ENCODE measurements at places on chromosomes 4 and X. TPM values are rescaled to one million over a fixed set of nuclear protein-coding genes. Genes with fewer than 3 reads are reported as not detected.

- no peaks in the 10 kb centered on the region for H3K4me1 ChIP-seq
- H3K36me3 ChIP-seq = no peaks in the 10 kb centered on the region
- no peak overlapping the region for H3K4me3 ChIP-seq
- no peak overlapping the region for H3K27ac ChIP-seq
Measured at GRCh38 chrX:7941390-7942042, 14.3 kb upstream of the PNPLA4 start.

The RRH gene
- not detected for total RNA-seq

The ARAP2 gene
- total RNA-seq = 43.1 TPM

DNA sequence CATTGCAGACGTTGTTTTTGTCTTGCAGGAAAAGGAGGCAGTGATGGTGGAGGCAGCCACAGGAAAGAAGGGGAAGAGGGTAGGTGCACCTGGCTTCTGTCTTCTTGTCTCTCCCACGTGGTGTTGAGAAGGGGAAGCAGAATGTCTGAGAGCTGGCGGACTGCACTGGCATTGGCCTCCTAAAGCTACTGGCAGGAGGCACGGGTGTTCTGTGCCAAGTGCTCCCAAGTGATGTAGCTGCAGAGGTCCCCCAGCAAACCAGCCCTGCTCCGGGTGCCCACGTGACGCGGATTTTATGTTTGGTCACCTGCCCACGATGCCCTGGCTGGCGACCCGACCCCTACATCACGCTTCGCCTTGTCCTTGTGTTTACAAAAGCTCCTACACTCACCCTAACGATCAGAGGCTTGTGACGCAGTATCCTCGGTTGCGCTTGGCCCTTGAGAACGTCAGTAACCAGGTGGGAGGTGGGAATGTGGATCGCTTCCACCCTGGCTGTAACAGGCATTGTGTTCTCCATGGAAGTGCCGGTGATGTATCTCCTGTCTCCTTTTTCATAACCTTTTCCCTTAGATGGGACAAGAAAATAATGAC lies 28.5 kb upstream of the XG start:
- no peaks in the 10 kb centered on the region for H3K27me3 ChIP-seq
- H3K4me1 ChIP-seq = no peaks in the 10 kb centered on the region
- no peak for DNase-seq
- H3K27ac ChIP-seq = no peak overlapping the region

- no peak for DNase-seq
- H3K27me3 ChIP-seq = no peaks in the 10 kb centered on the region
- no peaks in the 10 kb centered on the region for H3K36me3 ChIP-seq
- no peaks in the 10 kb centered on the region for H3K4me1 ChIP-seq
Measured at GRCh38 chrX:40761762-40762161, 26.4 kb upstream of the MED14 start.

The ERVMER34-1 gene
- 0.20 TPM for total RNA-seq

The HHIP gene
- 0.20 TPM for total RNA-seq

The TRIM60 gene
- not detected for total RNA-seq

- DNase-seq = no peak
- no peaks in the 10 kb centered on the region for H3K27me3 ChIP-seq
- H3K4me3 ChIP-seq = no peak overlapping the region
- H3K36me3 ChIP-seq = no peaks in the 10 kb centered on the region
- no peaks in the 10 kb centered on the region for H3K4me1 ChIP-seq
Measured at GRCh38 chr4:78885598-78885997, 53.6 kb downstream of the PAQR3 start.

DNA sequence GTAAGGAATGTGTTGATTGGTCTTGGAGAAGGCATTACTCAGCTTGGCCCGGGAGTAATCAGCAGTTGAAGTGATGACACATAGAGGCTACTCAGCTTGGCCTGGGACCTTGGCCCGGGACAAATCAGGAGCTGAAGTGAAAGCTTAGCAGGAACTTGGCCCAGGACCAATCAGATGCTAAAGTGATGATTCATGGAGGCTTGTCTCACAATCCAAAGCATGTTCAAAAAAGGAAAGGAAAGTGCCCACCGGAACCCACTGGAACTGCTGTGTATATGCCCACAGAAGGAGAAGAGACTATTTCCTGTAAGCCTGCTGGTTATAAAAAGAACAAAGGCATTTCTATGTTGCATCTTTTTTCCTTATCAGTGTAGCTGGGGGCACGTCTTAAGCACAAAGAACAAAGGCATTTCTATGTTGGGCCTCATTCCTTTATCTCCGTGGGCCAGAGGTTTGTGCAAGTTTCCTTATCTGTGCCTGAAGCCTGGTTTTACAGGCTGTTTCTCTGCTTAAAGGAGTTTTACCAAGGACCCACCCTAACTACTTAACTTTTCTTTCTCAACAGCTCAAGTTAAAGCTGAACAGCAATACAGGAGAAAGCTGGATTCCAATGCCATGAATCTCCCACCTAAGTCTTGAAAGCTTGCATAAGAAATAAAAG lies 1176.7 kb downstream of the NLGN4X start:
- DNase-seq = peak; percentile 13
- no peaks in the 10 kb centered on the region for H3K4me1 ChIP-seq
- H3K36me3 ChIP-seq = no peaks in the 10 kb centered on the region

DNA sequence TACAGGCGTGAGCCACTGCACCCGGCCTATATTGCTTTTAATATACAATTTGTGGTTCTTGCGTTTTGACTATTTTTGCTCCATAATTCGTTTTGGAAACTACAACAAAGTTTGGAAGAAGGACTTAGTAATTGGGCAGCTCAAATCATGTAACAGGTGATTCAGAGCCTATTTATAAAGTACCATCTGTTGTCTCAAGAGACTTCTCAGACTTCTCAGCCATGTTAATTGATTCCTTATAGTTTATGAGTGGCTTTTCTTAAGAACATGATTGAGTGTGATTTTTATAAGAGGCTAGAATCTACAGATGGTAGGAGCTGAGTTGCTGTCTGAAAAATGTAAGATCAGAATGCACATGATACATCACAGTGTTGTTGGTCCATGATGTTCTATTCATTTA lies 240.2 kb downstream of the ADGRL3 start:
- DNase-seq = no peak
- H3K27ac ChIP-seq = no peak overlapping the region
- no peak overlapping the region for H3K4me3 ChIP-seq
- H3K27me3 ChIP-seq = no peaks in the 10 kb centered on the region
- H3K36me3 ChIP-seq = no peaks in the 10 kb centered on the region

The FAM9C gene
- total RNA-seq = not detected

DNA sequence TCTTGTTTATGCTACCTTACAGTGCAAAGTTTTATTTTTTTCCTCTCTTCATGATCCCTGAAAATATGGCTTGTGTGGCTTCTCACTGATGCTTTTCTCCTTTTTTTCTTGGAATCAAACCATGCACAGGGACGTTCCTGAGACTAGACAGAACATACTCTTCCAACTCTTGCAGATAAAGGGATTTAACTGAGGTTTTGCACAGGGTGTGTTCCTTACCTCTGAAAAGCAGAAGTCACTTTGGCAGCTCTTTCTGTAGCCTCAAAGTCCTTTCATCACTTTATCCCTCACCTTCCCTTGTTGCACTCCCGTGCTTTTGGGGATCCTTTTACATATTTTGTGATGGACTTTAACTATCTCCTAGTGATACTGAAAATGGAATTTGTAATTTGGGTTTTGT lies 300.1 kb downstream of the SPRY1 start:
- no peaks in the 10 kb centered on the region for H3K36me3 ChIP-seq
- no peak for DNase-seq
- H3K4me3 ChIP-seq = no peak overlapping the region
- no peaks in the 10 kb centered on the region for H3K27me3 ChIP-seq
- H3K27ac ChIP-seq = no peak overlapping the region

The TMPRSS11B gene
- total RNA-seq = not detected

DNA sequence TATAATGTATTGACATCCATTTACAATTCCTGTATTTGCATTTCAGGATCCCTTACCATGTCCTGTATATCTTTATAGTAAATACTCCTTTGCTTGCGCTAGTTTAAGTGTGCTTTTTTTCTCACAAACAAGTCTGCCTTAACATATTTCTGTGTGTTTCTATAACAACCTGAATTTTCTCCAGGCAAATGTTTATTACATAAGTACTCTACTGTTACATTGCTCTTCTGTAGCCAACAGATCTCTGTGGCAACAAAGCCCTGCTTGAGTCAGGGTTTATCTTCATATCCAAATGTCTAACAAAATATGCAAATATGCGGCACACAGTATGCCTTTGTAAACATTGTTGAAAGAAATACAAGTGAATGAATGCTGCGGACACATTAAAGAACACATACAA lies 625.5 kb downstream of the TLL1 start:
- no peak overlapping the region for H3K27ac ChIP-seq
- H3K36me3 ChIP-seq = no peaks in the 10 kb centered on the region
- H3K4me1 ChIP-seq = no peaks in the 10 kb centered on the region

DNA sequence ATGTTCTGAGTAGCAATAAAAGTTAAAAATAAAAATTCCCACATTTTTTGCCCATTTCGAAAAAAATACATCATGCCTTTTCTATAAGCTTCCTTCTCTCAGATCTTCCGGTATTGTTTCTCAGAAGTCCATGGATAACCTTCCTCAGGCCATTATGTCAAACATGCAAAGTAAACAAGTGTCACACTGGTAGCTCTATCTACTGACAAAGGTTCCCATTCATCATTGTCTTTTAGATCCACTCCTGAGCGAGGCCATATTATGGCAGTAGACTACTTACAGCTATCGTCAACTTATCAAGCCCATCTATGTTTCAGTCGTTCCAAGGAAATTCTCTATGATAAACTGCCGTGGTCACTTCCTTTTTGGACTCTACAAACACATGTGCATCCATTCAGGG lies 1068.2 kb downstream of the GLUD2 start:
- H3K27me3 ChIP-seq = no peaks in the 10 kb centered on the region
- H3K27ac ChIP-seq = no peak overlapping the region
- DNase-seq = no peak
- no peaks in the 10 kb centered on the region for H3K36me3 ChIP-seq
- no peak overlapping the region for H3K4me3 ChIP-seq

- H3K36me3 ChIP-seq = no peaks in the 10 kb centered on the region
- H3K4me1 ChIP-seq = no peaks in the 10 kb centered on the region
- H3K4me3 ChIP-seq = no peak overlapping the region
- no peak for DNase-seq
Measured at GRCh38 chr4:13355111-13355880, 128.8 kb downstream of the RAB28 start.

DNA sequence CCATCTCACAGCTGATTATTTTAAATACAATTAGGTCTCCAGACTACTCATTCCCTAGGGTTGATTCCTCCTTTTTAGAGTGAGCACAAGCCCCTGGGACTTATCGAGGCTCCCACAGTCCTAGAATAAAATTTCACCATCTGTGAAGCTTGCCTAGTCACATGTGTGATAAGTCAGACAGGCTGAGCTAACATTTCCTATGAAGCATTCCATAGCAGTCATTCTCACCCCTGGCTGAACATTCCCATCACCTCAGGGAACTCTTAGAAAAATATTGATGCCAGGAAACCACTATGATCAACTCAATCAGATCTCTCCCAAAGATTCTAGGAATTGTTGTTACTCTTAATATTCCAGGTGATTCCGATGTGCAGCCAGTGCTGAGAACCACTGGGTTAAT lies 37.7 kb downstream of the ARHGEF9 start:
- peaks cover 2% of the 10 kb centered on the region for H3K4me1 ChIP-seq
- H3K36me3 ChIP-seq = no peaks in the 10 kb centered on the region
- DNase-seq = no peak

The SCOC gene
- 40.6 TPM for total RNA-seq

DNA sequence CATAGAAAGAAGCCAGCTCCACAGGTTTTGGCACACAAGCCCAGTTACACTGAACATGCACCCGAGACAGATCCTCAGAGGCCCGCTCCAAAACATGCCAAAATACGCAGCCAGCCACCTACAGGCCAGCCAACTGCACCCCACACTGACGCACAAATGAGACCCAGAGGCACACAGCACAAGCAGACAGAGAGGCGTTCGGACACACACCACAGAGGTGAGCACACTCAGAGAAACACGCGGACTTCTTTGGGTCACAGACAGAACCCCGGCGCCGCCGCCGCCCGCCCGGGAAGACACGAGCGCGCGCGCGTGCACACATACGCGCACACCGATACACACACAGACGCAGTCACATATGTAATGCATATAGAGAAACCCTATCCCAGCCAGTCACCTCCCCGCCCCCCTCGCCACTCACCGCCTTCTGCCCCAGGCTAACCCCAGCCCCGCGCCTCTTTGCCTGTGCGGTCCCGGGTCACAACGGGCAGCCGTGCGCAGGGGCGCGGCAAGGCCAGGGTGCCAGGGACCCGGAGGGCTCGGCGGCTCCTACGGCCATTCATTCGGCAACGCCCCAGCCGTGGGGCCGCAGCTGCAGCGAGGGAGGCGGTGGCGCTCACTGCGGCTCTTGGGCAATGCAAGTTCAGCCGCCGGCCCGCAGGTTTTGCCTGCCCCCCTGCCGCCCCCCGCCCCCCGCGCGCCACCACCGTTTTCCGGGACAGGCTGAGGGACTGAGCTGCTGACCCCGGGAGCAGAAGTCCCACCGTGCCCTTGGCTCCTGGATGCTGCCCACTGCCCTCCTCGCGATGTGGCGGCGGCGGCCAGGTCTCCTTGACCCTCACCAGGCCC lies 553 bp downstream of the SEPTIN6 start:
- no peaks in the 10 kb centered on the region for H3K4me1 ChIP-seq
- H3K36me3 ChIP-seq = no peaks in the 10 kb centered on the region
- H3K27me3 ChIP-seq = no peaks in the 10 kb centered on the region
- peak overlapping the region; percentile 83 for H3K4me3 ChIP-seq
- peak; percentile 47 for DNase-seq
- peak overlapping the region; percentile 91 for H3K27ac ChIP-seq
